ENCODE measurements at places on chromosomes 13 and 19.

- DNase-seq: no peak
Measured at GRCh38 chr13:24195626-24196025, 35.1 kb downstream of the SPATA13 start.

DNA sequence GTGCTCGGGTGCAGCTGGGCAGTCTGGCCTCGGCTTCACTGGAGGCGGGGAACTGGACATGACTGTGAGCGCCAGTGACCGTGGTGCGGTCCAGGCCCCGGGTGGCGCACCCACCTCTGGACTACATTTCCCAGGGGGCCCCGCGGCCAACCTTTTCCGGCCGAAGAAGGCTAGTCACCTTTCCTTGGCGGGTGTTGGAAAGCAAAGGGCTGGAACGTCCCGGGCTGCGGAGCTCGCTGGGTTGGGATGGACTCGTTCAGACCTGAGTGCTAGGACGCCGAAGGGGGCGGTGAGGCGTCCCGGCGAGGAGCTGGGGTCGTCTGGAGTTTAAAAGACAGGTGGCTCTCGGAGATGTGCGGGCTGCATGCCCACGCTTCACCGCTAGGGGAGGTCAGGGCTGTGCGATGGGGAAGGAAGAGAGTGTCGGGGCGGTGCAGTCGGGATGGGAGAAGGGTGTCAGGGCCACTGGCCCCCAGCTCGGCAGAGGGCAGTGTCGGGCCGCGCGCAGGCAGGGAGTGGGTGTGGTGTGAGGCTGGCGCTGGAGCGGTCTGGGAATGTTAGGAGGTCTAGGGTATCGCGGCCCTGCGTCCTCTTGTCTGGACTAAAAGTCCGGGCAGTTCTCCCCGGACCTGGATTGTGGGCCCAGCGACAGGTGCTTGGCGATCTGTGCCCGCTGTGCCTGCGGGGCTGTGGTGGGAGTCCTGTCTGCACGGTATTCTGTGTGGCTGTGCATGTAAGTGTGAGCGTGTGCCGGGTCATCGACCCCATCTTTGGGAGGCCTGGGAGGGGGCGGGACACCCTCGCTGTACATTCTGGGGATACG, 57.1 kb downstream of the ZNF568 start:
- peak; percentile 58 for DNase-seq

- no peak for DNase-seq
Measured at GRCh38 chr19:38277969-38278680, 13.8 kb downstream of the SPINT2 start.

GRCh38 chr13:80341756-80342370, 937 bp upstream of the SPRY2 start:
- DNase-seq: no peak

- no peak for DNase-seq
Measured at GRCh38 chr19:49453757-49454240, 774 bp downstream of the ALDH16A1 start.

DNA sequence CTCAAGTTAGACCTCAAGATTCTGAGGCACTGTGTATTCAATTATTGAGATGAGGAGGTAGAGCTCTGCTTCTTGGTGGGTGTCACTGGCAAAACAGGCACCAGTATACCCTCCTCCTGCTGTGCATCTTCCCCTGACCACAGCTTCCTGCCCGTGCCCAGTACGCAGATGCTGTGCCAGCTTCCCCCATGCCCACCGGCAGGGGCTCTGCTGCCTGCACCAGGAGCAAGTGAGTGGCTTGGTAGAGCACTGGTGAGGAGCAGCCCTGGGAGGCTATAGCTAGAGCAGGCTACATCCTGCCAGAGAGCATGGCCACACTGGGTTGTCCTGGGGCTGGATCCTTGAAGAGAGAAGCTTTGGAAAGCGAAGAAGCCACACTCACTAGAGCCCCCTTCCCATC, 21.0 kb upstream of the RNF17 start:
- DNase-seq: no peak

- no peak for DNase-seq
Measured at GRCh38 chr19:11203194-11204075, 6.1 kb upstream of the KANK2 start.

DNA sequence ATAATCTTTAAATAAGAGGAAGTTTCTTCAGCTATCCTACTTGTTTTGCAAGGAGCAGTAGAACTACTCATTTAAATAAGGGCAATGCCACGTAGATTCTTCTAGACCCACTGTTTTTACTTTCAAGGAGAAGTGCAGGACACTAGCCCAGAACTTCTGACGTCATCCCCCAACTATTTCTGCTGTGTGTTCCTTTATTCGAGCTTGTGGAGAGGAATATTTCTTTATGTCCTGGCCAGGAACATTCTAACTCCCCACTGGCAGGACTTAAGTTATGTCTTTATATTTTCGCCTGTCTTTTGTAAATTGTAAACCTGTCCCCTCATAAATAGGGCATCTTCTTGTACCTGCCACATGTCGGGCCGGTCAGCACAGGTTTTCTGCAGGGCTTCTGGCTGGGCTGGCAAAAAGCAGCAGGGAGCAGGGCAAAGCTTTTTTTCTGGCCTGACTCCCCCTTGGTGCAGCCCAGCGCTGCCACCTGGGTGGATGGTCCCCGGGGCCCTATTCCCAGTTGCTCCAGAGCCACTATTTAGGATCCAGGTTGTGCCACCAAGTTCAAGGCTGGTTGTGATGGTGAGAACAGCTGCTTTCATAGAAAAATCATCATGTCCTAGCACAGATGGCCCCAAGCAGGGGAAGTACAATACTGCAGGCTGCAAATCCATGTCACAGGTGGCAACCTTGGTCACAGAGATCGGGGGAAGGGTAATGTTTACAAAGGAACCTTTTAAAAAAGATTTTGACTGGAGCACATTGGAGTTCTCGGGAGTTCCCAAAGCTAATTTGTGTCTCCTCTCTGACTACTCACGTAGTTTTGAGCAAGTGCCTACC, 1.8 kb downstream of the MBNL2 start:
- DNase-seq: no peak

DNA sequence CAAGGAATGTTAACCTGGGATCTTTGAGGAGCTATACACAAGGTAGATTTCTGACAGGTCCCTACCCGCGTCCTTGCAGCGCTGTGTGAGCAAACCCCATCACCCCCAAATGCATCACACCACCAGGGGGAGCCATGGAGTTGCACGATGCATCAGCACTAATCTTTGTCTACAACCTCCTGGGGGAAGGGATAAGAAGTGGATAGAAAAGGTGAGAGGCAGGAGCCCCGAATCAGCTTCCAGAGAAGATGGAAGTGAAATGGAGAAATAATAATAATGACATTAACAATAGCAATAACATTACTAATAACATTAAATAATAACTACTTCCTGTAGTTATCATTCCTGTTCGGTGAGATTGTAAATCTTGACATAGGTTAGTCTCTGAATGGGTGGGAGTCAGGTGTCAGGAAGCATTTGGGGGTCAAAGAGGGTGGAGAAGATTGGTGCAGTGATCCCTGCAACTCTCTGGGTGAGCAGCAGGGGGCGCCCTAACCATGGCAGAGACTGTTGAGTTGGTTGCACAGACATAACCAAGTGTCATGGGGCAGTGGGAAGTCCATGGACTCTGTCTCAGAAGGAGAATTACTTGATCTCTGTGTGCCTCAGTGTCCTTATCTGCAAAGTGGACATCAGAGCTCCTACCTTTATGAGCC, 16.5 kb downstream of the SIGLEC7 start:
- DNase-seq: peak; percentile 62

DNA sequence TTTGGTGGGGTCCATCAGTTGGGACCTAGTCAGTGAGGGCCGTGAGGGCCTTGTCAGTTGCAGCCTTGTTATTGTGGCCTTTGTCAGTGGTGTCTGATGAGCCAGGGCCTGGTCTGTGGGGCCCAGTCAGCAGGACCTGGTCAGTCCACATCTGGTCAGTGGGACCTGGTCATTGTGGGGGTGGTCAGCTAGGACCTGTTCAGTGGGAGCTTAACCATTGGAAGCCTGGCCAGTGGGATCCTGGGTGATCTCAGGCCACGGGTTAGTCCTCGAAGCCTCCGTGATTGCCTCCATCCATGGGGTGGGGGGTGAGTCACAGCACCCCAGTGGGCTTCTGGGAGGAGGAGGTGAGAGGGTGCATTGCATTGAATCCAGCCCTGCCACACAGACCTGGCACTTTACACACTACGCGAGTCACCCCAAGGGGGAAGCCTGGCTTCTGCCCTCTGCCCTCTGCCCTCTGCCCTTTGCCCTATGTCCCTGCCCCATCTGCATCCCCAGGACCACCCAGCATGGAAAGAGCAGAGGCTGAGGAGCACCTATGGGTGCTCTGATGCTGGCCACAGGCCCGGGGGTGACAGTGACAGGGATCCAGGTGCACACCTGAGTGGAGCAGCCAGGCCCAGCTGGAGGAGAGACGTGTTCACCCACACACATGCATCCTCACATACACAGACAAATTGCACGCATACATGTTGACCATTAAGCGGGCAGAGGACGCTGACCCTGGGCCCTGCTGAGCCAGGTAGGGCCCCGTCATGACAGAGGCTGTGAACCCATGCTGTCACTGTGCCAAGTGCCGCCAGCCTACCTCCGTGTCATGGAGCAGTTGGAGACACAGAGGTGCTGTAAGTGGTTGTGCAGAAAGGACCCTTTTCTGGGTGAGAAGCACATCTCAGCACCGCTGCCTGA, 59.8 kb upstream of the TPM4 start:
- no peak for DNase-seq

DNA sequence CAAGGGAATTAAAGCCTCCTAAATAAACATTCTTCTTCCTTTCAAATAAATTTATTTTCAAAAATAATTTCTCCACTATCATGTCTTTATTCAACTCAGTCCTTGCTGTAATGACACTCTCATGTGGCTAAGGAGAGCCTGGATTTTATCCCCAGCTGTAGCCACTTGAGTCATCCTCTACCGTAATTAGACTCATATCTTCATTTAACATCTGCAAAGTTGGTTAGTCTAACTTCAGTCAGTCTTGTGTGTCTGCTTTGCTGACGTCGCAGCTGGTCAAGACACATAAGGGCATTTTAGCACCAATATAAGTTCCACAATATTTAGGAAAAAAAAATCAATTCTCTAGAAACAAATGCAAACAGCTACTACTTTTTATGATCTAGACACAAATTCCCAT, 776.4 kb upstream of the ATXN8OS start:
- no peak for DNase-seq

DNA sequence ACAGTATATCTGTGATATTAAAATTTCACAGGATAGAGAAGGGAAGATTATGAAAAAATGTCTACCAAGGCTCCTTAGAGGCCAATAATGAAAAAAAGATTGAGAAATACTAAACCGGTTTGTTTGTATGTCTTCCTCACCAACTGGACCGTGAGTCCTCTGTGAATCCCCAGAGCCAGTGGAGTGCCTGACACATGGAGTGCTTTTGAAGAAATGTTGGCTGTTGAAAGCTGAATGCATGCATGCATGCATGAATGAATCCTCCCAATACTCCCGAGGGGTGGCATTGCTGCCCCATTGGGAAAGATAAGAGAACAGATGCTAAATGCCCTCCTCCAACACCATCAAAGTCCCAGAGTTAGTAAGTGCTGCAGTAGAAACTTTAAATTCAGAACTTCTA, 152.7 kb upstream of the SERP2 start:
- no peak for DNase-seq

GRCh38 chr19:13784731-13785452, 10.4 kb upstream of the ZSWIM4 start:
- peak; percentile 42 for DNase-seq

GRCh38 chr19:29293292-29293691, 80.3 kb upstream of the UQCRFS1 start:
- DNase-seq: no peak

GRCh38 chr13:39498471-39499114, 104.4 kb downstream of the LHFPL6 start:
- DNase-seq: no peak

- no peak for DNase-seq
Measured at GRCh38 chr13:64471916-64472315, 2758.2 kb downstream of the PCDH9 start.

DNA sequence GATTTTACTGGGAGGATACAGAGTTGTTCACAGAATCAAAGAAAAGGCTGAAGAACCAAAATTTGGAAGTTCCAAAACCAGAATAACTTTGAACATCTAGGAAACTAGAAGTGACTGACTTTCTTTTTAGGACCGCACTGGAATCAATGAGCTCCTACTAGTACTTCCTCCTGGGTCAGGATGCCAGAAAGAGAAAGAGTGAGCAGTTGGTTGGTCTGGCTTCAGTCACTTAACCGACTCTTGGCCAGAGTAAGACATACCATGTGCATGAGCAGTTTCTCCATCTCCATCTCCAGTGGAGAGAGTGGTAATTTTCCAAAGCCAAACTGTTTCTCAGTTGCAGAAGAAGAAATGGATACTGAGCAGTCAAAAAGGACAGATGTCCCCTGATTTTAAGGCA, 27.1 kb upstream of the MTUS2 start:
- DNase-seq: no peak

GRCh38 chr19:50772476-50772875, 2.2 kb downstream of the GPR32 start:
- no peak for DNase-seq

DNA sequence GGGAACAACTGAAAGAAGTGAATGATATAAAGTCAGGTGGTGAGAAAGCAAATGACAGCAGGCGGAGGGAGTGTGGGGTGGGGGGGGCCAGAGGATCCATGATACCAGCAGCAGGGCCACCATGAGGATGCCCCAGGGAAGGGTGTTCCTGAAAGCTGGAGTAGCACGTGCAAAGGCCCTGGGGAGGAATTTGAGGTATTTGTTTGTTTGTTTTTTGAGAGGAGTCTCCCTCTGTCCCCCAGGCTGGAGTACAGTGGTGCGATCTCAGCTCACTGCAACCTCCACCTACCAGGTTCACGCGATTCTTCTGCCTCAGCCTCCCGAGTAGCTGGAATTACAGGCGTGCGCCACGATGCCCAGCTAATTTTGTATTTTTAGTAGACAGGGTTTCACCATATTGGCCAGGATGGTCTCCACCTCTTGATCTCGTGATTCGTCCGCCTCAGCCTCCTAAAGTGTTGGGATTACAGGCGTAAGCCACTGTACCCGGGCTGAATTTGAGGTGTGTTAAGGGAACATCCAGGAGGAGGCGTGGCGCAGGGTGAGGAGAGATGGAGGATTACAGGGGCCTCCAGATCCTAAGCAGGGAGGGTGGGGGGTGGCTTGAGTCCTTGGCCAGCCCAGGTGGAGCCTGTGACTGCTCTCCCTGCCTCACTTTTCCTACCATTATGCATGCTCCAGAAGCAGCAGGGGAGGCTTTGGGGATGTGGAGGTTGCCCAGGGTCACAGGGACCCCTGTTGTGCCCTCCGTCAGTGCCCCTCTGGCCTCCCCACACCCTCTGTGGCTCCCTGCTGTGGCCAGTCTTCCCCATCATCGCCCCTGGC, 12.4 kb upstream of the JUND start:
- DNase-seq: no peak

GRCh38 chr13:33999811-34000605, 182.1 kb downstream of the RFC3 start:
- DNase-seq: no peak

DNA sequence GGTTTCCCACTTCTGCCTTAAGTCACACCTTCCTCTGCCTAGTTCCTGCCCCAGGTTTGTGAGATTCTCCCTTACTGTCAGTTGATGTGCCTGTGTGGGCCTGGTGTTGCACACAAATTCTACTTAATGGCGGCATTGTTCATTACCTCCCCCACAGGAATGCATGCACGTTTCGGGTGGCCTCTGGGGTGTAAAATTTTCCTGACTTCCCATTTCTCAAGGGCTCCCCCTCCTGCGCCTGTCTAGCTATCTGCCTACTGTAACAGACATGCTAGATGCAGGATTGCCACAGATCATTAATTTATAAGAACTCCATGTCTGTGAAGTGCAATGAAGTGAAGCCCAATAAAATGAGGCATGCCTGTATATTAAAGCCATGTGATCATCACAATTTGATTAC, 1466.3 kb downstream of the PCDH9 start:
- no peak for DNase-seq

Measured in stimulated activated CD8-positive, alpha-beta memory T cell treated with anti-CD3 and anti-CD28 coated beads, Interleukin-7, amount 100 ng/mL, for 1 hour (primary cell).